ENCODE measurements at places on chromosomes 2 and 18.
A peak's percentile ranks its signal among the peaks of the same experiment; 100 is the strongest.

DNA sequence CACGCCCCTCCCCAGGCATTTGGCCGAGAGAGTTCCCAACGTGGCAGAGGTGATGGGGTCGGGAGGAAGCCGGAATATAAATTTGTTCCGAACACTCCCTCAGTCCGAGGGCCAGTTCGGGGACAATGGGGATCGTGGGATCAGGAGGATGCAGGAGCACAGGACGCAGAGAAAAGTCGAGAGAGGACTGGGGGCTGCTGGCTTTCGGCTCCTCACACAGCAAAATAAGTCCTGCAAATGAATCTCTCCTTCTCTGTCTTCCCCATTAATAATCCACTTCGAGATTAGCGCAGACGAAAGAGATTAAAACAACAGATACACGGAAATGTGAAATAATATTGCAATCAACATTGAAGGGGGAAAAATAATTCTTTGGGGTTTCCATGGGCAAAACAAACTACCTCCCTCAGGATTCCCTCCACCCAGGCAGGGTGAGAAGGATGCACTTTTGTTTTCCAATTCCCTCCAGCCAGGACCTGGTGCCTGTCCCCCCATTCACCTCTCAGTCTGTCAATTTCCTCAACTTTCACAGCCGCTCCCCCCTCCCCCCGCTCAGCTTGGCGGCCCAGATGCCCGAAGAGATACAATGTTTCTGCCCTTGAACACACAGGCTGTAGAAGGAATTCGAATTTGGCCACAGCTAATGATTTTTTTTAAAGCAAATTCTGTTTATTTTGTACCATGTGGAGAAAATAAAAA is 3.1 kb upstream of the ZEB2 start:
- DNase-seq, result peak; percentile 69

GRCh38 chr2:61967262-61967661 is 61.8 kb downstream of the COMMD1 start:
- DNase-seq, result no peak

DNA sequence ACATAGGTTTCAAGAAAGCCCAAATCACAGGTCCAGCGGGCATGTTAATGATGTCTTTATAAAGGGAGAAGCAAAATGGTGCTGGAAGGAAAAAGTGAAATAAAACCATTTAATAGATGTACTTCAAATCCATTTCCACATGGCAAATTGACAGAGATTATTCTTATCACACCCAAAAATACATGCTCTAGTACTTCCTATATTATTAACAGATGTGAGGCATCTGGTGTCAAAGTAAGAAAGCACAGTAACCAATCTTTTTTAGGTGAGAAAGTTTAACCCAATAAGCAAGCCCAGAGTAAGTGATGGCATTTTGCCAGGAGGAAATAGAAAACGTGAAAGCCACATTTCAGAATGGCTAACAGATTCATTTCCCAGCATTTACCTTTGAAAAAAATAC is 128.0 kb downstream of the ABCA12 start:
- DNase-seq, result no peak

- DNase-seq, result no peak
Observed at GRCh38 chr18:58299936-58300335, 255.9 kb downstream of the NEDD4L start.

DNA sequence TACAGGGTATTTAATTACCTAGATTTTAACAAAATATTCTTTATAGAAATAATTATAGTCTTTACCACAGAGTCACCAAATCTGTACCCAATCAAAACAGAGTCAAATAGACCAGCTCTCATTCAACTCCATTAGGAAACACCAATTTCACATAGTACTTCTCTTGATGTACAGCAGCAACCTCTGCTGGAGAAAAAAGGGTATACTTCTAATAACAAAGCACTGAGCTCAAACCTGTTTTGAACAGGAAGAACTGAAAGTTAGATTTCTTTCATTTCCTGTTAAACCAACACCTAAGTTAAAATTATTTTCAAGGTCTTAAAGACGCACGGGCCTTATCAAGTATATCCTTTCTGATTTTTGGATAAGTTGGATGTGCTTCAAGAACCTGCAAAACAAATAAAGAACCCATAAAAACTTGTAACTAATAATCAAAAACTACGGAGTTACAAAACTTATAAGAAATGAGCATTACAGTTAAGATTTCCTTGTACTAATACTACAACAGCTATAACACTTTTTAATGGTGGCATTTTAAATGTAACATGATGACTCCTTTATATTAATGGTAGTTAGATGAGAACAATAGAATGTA is 79.0 kb downstream of the TTC21B start:
- DNase-seq, result peak; percentile 80

DNA sequence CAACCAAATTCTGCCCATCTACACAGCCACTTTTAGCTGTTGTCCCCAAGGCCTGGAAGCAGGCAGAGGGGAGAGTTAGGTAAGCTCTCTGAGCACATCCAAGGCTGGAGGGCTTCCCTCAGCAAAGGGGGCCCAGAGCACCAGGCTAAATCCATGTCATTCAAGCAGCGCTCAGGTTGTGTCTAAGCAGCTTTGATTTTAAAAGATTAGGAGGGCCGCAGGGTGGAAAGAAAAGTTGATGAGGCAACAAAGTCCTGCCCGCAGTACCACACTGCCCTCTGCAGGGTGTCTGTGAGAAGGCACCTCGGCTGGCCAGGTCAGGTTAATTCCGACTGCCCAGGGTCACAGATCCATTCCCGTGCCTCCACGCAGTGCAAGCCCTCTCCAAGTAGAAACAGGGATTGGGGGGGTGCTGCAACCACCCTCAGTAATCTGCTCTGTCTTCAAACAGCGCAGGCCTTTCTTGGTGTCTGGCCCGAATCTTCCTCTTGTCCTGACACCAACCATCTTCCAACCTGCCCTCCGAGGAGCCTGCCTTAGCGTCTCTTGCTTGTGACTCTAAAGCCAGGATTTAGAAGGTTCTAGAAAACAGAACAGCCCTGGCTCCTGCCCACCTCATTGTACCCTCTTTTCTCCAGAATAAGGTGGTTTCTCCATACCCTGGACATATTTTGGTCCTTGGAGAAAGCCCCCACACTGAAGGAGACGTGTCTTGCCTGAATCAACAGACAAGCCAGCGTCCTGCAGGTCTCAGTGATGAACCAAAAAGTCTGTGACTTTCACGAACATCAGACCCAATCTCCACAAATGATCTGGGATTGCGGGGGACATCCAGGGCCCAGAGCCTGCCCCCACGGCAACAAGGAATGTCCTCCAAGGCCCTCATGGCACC is 289.2 kb downstream of the TNS1 start:
- peak; percentile 91 for DNase-seq

DNA sequence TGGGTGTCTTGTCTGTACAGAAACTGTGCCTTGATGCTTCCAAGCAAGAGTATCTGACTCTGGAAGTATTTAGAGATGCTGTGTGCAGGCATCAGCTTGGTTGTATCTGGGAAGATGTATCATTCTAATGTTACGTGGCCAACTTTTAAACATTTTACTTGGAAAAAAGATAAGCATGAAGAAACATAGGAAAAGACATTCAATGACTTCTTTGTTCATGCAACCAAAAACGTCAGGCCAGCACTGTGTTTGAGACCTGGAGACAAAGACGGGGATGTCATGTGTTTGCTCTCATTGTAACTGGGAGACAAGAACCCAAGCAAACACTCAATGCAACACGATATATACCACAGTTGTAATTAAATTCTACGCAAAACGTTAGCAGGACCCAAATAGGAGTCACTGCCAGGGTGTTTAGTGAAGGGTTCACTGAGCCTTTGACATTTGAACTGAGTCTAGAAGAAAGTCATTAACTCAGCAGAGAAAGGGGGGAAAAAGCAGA is 8.9 kb upstream of the SESTD1 start:
- DNase-seq, result no peak

GRCh38 chr2:237774811-237775553 is 23.6 kb upstream of the RBM44 start:
- DNase-seq, result peak; percentile 61

DNA sequence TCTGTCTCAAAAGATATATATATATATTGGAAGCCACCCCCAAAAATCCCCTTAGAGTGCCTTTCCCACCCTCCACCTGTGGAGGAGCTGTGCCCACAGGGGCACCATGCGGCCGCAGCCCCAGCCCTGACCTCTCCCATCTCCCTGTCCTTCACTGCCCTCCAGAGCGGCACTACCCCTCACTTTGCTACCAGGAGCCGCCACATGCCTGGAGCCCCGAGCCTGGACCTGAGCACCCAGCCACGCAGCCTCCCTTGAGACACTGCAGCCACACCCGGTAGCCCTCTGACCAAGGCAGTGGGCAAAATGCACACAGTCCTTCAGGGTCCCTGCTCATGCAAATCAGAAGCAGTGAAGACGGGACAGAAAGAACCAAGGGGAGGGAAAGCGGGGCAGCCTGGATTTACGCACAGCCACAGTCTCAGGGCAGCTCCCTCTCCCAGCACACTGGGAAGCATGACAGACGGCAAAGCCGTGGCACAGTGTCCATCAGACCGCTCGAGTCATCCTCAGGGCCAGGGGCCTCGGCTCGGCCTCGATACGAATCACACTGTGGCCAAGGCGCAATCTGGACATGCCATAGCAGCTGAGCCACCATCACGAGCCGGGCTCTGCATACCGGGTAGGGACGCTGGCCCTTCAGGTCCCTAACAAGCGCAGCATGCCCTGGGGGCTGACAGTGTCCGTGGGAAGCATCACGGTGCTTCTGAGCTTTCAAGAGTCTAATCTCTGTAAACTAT is 10.1 kb downstream of the HDAC4 start:
- no peak for DNase-seq

All from tongue (tissue), 3 donors.